ENCODE measurements at places on chromosomes 12 and 14.
A peak's percentile ranks its signal among the peaks of the same experiment; 100 is the strongest.

GRCh38 chr14:24260026-24260779 is 2.8 kb downstream of the TGM1 start:
- no peak for DNase-seq

- no peak for DNase-seq
Observed at GRCh38 chr14:67371247-67372148, 11.4 kb downstream of the EIF2S1 start.

DNA sequence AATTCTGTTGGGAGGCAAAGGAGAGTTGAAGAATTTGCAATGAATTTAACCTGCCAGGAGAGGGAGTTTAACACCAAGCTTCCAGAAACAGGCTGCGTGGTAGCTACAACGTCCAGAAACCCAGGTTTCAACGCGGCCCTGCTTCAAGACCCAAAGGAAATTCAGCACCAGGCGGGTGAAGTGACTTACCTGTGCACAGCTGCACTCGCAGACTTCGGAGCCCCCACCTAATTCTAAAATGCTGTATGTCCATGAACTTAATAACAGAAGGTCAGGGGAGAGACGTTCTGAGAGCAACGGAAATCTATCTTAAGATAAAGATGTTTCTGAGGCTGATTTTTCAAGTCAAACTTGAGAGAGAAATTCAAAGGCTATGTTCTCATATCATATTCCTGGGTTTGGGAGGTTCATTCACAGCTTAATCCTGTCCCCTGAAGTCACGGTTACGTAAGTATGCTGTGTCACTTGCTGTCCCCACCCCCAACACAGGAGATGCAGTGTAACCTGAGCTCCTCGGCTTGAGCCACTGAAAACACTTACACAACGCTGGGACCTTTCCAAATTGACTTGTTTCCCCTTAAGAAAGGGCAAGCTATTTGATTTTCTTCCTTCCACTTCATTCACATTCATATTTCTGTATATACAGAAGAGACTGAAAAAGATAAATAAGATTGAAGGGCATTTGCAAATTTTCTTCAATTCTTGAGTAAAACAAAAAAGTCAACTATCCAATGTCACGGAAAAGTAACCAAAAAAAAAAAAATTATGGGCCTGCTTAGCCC is 22.7 kb downstream of the CLIP1 start:
- DNase-seq: peak; percentile 15

DNA sequence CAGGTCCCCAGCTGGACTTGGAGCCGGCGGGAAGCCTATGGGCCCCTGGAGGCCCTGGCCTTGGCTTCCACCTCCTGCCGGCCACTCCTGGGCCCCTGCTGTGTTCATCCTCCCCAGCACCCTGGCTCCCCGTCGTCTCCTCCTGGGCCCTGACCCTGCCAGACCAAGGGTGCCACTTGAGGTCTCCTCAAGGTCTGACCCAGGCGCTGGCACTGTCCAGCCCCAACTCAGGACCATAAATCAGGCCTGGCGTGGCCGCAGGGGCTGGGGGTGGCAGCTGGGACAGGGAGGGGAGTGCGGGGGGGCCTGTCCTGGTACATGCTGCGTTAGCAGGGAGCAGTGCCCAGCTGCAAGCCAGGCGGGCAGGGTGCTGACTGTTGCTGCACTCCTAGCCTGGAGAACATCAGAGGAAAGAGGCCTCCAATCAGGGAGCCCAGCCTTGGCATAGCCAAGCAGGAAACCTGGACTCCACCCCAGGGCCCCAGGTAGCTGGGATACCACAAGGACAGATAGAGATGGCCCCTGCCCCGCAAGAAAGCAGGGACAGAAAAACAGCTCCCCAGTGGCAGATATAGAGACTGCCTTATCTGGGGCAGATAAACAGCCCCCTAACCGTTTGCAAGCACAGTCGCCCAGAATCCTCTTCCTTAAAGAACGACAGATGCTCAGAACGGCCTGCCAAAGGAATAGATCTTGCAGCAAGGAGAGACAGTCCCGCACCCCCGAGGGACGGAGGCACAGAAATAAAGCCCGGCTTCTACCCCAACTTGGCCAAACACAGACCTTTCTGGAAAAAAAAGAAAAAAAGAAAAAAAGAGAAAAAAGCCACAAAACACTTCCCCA is 6.5 kb upstream of the ATG101 start:
- DNase-seq: no peak

- DNase-seq: no peak
Observed at GRCh38 chr12:127925971-127926370, 341.0 kb upstream of the TMEM132C start.

DNA sequence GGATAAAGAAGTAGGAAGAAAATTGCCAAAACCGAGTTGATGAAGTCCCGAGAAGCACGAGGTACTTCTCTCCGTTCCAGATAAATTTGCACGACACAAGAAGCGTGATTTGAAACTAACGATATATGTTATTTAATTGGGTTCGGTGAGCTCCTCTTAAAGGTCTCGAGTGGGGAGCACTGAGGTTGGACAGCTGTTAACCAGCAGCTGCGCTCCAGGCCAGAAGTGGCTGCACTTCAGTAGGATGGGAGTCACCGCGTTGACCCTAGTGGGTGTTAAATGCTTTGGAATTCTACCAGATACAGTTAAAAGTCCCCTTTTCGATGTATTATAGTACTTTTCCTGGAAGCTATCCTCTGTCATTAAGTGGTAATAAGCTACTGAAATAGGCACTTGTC is 953 bp upstream of the DCAF5 start:
- DNase-seq: no peak

- DNase-seq: no peak
Observed at GRCh38 chr14:72883109-72883508, 10.8 kb downstream of the DPF3 start.

DNA sequence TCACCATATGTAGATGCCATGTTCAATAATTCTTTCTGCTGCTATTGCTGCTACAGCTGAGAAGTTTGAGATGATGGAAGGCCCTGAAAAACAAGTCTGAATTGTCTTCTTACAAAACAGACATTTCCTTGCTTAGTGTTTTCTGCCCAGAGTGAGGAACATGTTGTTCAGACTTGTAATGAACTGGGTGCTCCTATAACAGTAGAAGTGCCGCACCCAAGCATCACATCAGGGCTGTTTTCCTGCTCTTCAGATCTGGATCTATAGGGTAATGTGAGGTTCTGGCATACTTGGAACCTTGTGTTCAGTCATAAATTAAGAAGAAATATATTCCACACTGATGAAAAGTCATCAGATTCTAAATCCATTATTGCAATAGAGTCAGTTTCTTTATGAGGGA is 171.9 kb upstream of the DIO2 start:
- DNase-seq: no peak

- no peak for DNase-seq
Observed at GRCh38 chr14:61736751-61737150, 25.5 kb upstream of the SNAPC1 start.

GRCh38 chr12:57435293-57435692 is 709 bp downstream of the INHBC start:
- no peak for DNase-seq

Data from stimulated activated CD4-positive, alpha-beta T cell treated with anti-CD3 and anti-CD28 coated beads, Interleukin-1b, Interleukin-23, amount 100 ng/mL, for 4 hours (primary cell).